Gastroesophageal sphincter (tissue), 4 donors: ENCODE measurements at places on chromosomes 4 and X. TPM values are rescaled to one million over a fixed set of nuclear protein-coding genes. Genes with fewer than 3 reads are reported as not detected.

Gene XKRX
- total RNA-seq = not detected

Gene GAB3
- 5.5 TPM for total RNA-seq

Gene MTTP
- 1.5 TPM for total RNA-seq

GRCh38 chrX:37783305-37783704, 3.4 kb downstream of the CYBB start:
- H3K27ac ChIP-seq = no peak overlapping the region
- no peak overlapping the region for H3K4me3 ChIP-seq
- ATAC-seq = no peak
- no peaks in the 10 kb centered on the region for H3K36me3 ChIP-seq
- no peaks in the 10 kb centered on the region for H3K4me1 ChIP-seq
- H3K27me3 ChIP-seq = no peaks in the 10 kb centered on the region

- ATAC-seq = no peak
- H3K4me1 ChIP-seq = no peaks in the 10 kb centered on the region
- no peak overlapping the region for H3K4me3 ChIP-seq
- no peaks in the 10 kb centered on the region for H3K36me3 ChIP-seq
These were observed 85.0 kb downstream of the JAKMIP1 start for GRCh38 chr4:6115342-6115741.

GRCh38 chr4:119040694-119041185, 94.9 kb upstream of the MYOZ2 start:
- peaks cover 98% of the 10 kb centered on the region for H3K4me1 ChIP-seq
- H3K36me3 ChIP-seq = no peaks in the 10 kb centered on the region
- peak overlapping the region; percentile 90 for H3K27ac ChIP-seq

DNA sequence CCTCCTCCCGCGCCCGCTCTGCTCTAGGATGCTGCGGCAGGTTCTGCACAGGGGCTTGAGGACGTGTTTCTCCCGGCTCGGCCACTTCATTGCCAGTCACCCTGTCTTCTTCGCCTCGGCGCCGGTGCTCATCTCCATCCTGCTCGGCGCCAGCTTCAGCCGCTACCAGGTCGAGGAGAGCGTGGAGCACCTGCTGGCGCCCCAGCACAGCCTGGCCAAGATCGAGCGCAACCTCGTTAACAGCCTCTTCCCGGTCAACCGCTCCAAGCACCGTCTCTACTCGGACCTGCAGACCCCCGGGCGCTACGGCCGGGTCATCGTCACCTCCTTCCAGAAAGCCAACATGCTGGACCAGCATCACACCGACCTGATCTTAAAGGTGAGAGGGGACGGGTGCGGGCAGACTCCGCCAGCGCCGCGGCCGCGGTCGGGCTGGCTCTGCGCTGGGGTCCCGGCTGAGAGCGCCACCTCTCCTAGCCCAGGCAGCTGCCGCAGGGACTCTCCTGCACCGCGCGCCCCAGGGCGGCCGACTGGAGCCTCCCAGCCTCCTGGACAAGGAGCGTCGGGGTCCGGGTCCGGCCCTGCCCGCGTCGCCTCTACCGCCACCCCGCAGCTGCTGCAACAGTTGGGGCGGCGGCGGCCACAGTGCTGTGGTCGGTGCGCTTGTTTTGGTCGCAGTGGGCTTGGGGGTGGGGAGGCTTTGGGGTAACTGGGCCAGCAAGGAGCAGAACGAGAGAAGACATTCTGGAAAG, at the start of gene PTCHD1:
Gene PTCHD1 (plus strand): TSS at position 2 of the 752 bp plus-strand sequence. CDS start 27 bp downstream, at position 29.
- no peaks in the 10 kb centered on the region for H3K4me1 ChIP-seq
- peaks cover 25% of the 10 kb centered on the region for H3K27me3 ChIP-seq
- H3K27ac ChIP-seq = peak within 1 kb of the TSS; percentile 51
- no peaks in the 10 kb centered on the region for H3K36me3 ChIP-seq
- peak within 1 kb of the TSS; percentile 47 for H3K4me3 ChIP-seq

GRCh38 chr4:57151481-57151880, 41.3 kb upstream of the IGFBP7 start:
- H3K4me3 ChIP-seq = no peak overlapping the region
- no peaks in the 10 kb centered on the region for H3K27me3 ChIP-seq
- ATAC-seq = no peak
- H3K27ac ChIP-seq = no peak overlapping the region
- H3K4me1 ChIP-seq = no peaks in the 10 kb centered on the region
- no peaks in the 10 kb centered on the region for H3K36me3 ChIP-seq

GRCh38 chrX:140040386-140040785, 75.1 kb upstream of the CXorf66 start:
- H3K4me1 ChIP-seq = no peaks in the 10 kb centered on the region
- ATAC-seq = no peak
- H3K4me3 ChIP-seq = no peak overlapping the region
- H3K27me3 ChIP-seq = no peaks in the 10 kb centered on the region
- H3K27ac ChIP-seq = no peak overlapping the region
